Non-pigmented ciliary epithelial cell (primary cell): ENCODE measurements at places on chromosomes 7 and 10.

GRCh38 chr7:289209-289755, 688 bp upstream of the FOXL3 start:
- DNase-seq: no peak

GRCh38 chr7:42285383-42285824, 48.4 kb upstream of the GLI3 start:
- DNase-seq: no peak

DNA sequence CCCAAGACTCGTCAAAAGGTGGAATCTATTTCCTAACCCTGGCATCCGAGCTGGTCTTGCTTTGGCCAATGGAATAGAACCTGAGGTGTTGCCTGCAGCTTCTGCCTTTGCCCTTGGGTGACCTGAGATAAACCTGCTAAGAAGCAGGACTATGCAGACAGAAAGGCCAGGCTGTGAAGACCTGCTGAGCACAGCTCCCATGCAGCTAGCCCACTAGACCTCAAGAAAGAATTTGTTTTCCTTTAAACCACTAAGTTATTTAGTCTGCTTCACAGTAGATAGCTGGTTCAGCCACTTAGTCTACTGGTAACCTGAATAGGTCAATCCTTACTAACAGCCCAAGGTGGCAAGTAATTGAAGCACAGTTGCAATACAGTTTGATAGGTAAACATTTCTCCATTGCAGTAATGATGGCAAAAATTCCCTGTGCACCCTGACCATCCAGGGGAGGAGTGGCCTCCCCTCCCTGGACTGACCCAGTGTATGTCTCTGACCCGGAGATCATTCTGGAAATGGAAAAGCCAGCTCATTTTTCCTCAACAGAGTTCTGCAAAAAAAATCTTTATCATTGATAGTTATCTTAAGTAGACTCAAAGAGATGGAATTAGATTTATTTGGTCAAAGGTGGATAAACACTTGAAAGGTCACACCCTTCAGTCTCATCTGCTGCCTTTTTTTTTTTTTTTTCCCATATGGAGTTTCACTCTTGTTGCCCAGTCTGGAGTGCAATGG, 20.0 kb downstream of the TNS3 start:
- no peak for DNase-seq

DNA sequence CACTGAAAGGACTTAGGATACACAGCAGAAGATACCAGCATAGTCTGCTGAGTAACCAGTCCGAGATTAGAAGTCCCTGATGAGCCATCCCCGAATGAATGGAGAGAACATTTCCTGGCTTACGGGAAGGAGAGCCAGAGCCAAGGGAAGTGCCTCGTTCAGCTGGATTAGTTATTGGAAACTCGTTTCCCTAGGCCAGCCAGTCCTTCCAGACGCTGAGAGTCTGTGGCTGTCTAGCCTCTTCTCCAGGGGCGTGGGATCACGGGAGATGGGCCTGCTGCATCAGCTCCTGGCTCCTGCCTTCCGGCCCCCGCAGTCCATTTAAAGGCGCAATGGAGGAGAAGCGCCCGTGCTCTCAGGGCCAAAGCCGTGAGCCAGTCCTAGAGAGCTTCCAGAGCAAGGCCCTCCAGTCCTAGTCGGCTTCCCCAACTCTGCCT, 712.8 kb downstream of the PARD3 start:
- DNase-seq: no peak

DNA sequence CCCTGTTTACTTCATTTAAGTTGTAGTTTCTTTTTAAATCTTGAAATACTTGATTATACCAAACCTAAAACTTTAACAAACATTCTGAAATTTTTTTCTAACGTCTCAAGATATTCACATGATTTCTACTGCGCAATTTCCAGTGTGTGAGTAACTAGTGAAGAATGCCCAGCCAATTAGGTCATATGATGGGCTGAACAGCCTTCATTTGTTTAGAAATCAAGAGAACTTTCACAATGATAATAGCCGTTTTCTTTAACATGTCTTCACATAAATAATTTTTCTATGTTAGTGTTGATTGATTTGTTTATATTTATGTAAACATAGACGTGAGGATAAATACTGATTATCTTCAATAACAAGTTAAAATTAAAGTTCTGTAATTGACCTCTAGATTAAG, 21.8 kb downstream of the STAM start:
- DNase-seq: peak; percentile 81

DNA sequence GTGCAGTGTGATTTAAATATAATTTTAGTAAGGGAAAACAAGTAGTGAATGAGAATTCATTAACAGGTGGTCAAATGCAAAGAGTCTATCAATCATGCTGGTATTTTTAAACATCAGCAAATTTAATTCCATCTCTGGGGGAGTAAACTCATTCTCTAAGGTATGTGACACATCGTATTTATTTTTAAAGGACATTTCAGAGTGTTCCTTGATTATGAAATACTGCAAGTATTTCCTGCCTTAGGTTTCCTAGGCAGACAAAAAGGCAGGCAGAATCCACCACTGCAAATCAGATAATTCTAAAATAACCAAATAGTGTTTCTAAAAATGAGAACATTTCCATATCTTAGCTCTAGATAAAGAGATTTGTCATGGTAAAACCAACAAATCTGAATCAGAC, 193.8 kb downstream of the LRRTM3 start:
- peak; percentile 15 for DNase-seq

DNA sequence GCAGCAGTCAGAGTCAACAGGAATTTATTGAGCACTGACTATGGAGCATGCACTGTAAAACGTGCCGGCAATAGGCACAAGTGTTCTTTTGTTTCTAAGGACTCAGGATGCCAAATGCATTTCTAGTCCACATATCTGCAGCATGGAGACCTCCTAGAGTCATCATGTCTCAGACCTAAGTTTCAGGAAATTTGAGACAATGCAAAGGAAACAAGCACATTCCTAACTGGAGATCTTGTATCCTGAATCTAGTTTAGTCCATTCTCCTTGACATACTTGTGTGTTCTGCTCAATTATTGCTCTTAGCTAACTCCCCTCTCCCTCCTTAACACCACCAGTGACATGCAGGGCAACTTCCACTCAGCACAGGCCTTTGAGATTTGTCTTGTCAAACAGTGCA, 173.2 kb downstream of the ZNF438 start:
- DNase-seq: no peak
